ENCODE measurements at places on chromosomes 6 and 20.
A peak's percentile ranks its signal among the peaks of the same experiment; 100 is the strongest.

DNA sequence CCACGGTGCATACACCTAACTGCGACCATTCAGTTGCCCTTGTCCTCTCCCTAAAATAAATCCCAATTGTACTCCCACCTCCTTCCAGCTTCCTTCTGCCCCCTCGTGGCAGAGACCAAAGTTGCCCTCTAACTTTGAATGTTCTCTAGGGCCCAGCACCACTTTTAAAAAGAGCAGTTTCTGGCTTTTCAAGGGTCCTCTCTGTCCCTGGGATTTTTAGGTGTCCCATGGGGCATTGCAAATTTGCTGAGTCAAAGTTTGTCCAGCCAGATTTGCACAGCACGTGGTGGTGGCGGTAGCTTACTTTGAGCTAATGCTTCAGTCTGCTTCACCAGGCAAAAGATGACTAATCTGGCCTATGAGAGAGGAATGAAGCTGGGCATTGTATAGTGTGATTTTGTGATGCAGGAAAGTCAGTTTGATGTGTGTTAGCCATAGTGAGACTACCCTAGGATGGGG is 100.2 kb downstream of the PERP start:
- no peak for DNase-seq

GRCh38 chr6:149259753-149260152 is 57.8 kb upstream of the TAB2 start:
- DNase-seq, result no peak

DNA sequence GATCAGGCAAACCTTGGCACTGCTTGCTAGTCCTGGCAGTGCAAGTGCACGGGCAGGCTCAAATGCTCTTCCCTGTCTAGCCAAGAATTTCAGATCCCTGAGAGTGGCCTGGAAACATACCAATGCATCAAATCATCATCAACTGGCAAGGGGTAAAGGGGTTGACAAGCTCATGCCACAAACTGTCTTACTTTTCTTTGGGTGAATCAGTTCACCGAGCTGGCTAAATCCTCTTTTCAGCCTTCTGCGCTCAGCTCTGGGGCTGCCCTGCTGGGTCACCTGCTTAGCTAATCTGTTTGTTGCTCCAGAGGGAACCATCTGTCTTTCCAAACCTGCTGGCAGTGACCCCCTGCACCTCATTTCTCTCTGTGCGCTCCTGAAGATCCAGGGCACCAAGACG is 59.5 kb downstream of the LYRM4 start:
- no peak for DNase-seq

GRCh38 chr6:25343984-25344383 is 64.8 kb downstream of the CARMIL1 start:
- no peak for DNase-seq

GRCh38 chr6:113732384-113732966 is 124.7 kb upstream of the MARCKS start:
- peak; percentile 51 for DNase-seq

- DNase-seq, result no peak
Observed at GRCh38 chr6:118892355-118892991, 1.5 kb upstream of the ASF1A start.

GRCh38 chr6:30042914-30043313 is 18.2 kb upstream of the POLR1H start:
- no peak for DNase-seq

- no peak for DNase-seq
Observed at GRCh38 chr6:52632011-52632410, 38.9 kb upstream of the TMEM14A start.
